ENCODE measurements at places on chromosomes 7 and 10. TPM values are rescaled to one million over a fixed set of nuclear protein-coding genes. Genes with fewer than 3 reads are reported as not detected.

DNA sequence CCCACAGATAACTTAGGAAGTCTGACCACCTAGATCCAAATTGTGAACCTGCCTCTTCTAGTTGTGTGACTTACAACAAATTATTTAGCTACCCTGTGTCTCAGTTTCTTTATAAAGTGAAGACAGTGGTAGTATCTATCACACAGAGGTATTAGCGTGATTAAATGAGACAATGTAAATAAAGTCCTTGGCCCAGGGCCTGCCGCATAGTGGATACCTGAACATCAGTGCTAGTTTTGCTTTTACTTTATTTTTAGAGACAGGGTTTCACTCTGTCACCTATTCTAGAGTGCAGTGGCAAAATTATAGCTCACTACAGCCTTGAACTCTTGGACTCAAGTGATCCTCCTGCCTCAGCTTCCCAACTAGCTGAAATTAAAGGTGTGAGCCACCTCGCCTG lies 177.1 kb downstream of the CDK14 start:
- no peak for DNase-seq

GRCh38 chr7:64666663-64667050 lies 724 bp downstream of the ZNF107 start:
- DNase-seq: no peak

DNA sequence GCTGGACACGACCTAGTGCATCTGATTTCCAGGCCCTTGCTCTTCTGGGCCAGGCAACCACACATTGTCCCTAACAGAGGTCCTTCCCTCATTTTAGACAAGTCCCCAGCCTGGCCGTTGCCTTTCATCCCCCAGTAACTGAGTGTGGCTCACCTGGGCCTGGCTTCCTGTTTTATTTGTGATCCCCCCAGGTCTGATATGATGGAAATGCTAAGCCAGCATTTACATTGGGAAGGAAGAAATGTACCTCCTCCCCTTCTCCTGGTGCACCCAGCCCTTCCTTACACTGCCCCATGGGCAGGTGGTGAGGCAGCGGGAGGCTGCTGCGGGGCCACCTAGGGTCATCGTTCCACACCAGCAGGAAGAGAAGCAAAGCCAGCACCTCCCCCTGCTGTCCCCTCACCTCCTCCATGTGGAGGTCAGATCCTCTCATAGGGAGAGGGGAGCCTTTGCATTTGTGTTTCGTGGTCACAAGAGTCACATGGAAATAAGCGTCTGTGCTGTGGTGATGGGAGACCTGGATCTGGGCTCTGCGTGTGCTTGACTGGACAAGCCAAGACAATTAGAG lies 108.8 kb downstream of the GLRX3 start:
- DNase-seq: no peak

DNA sequence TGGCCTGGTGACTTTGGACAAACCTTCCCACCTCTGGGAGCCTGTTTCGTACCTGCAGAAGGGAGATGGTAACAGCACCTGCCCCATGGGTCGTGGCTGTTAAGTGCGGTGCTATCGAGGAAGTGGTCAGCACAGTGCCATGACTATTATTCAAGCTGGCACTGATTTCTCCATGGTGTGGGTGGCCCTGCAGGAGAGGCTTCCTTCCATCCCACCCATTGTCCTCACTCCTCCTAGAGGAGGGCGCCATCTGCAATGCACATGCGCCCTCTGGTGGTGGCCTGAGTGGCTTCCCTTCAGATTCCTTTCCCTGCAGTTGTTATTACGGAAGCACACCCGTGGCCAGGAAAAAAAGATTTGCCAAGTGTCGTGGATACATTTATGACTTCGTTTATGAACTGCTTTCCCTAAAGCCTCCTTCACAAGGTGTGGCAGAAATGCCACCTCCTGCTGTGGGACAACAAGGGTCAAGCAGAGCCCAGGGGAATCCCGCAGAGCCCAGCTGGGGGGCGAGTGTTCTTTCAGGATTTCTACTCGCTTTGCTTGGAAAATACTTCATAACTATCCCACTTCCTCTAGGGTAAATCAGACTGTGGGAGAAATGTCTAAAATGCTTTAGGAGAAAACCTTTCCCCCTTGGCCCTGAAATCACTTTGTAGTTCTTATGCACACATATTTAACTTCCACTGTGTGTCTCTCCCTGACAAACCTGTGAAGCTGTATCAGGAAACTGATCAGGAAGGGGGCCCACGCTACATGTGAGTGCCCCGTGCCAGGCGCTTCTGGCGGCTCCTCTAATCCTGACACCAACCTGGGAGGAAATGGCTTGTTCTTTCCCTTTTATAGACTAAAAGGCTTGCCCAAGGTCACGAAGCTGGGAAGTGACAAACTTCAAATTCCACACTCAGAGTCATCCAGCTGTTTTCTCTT lies 98.0 kb upstream of the ANLN start:
- DNase-seq: peak; percentile 88

GRCh38 chr7:143455942-143456341 lies 12.7 kb downstream of the TAS2R60 start:
- DNase-seq: no peak

DNA sequence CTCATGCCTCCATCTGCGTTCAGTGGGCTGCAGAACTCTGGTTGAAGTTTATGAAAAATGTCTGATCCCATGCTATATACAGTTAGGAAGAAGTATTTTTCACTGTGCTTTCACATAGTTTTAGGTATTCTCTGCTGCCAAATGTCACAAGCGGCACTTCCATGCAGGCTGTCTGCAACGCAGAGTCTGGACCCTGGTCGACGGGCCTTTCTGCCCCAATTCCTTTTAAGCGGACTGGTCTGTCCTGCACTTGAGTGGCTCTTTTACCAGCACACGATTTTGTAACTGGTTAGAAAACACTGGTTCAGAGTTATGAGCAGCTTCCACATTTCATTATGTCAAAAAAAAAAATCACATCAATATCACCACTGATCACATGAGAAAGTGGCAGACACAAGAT lies 143.0 kb downstream of the DIP2C start:
- DNase-seq: no peak

- DNase-seq: no peak
These were observed 137.3 kb downstream of the ANLN start for GRCh38 chr7:36526863-36527548.

GRCh38 chr10:21570761-21571521 lies 36.9 kb downstream of the MLLT10 start:
- no peak for DNase-seq

DNA sequence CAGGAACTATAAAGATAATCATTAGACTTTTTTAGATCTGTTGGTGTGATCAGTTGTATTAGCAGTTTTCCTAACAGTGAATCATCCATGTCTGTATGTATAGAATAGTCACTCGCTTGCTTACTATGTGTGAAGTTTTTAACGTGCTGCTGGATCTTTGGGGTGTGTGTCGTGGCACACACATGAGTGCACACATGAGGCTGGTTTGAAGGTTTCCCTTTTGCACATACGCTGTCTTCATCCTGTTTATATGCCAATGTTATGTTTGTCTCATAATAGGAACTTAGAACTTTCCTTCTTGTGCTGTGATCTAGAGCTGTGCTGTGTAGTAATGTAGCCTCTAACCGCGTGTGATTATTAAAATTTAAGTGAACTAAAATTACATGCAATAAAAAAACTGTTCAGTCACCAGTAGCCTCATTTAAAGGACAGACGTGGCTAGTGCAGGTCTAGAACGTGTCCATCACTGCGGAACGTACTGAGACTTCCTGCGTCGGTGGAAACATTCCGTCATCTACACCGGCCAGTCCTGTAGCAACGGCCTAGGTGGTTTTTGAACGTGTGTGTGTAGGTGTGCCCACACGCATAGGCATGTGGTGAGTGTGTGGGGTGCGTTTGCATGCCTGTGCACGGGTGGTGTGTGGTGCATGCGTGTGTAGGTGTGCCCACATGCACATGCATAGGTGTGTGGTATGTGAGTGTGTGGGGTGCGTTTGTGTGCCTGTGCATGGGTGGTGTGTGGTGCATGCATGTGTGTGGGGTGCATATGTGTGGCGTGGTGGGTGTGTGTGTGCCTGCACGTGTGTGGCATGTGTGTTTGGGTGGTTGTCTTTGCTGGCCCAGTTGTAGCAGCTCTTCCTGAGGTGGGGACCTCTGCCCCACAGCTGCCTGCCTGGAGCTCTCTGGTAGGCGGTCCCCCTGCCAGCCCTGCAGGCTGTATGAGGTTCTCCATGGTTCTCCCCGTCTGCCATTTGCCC lies 56.6 kb downstream of the INPP5A start:
- DNase-seq: no peak

GRCh38 chr10:36021096-36021495 lies 379.0 kb upstream of the FZD8 start:
- DNase-seq: no peak

- no peak for DNase-seq
These were observed 304.5 kb upstream of the FZD8 start for GRCh38 chr10:35946556-35946955.

- no peak for DNase-seq
These were observed 10.1 kb upstream of the CELF2 start for GRCh38 chr10:11007476-11008020.

DNA sequence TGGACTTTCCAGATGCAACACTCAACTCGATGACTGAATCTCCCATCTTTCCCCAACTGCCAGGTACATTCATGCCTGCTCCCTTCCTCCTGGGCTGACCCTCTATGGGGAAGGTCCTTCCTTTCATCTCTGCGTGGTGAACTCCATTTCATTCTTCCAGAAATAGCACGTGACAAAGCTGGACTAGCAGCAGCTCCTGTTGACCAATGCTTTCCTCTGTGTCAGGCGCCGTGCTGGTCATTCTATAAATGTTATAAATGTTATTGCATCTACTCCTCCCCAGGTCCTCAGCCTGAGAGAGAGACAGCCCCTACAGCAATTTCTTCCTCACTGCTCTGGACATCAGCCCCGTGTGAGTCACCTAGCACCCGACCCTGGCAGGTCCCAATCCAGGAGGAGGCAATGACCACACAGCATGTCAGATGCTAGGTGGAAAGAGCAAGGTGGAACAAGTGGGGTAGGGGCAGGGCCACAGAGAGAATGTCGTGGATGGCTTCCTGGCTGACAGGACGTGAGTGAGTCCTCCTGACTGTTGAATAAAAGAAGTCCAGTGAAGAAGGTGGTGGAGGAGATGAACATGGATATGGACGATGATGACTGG lies 178.1 kb downstream of the ADAM12 start:
- DNase-seq: no peak

DNA sequence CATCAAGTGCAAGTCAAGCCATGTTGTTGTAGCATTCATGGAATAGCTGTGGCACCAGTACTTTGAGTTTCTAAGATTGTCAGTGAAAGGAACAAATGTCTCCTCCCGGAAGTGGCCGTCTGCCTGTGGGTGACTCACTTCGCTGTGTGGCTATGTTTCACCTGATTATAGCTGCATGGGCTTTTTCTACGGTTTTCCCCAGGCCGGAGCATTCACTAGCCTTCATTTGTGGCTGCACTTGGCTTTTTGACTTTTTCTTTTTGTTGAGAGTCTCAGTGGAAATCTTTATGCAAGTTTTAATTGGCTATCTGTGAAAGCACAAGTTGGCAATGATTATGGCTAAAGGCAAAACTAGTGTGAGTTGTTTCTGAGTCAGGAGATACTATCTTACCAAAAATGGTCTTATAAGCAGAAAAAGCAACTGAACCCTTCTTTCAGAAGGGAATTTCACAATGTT lies 35.0 kb downstream of the SRI start:
- no peak for DNase-seq

DNA sequence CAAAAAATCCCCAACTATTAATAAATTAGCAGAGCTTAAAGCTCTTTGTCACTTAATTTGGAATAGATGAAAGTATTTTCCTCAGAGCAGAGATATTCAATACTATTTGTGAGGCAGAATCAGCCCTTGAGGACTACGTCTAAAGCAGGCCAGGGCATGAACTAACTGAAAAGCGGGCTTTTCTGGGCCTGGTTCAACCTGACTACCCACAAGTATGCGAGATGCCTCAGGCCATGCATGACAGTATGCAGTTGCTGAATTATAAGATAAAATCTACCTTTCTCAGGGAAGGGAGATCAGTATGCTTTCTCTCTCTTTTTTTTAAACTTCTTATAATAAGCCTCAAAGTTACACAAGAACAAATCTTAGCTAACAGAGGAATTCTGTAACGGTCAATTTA lies 20.1 kb downstream of the TMEM168 start:
- no peak for DNase-seq

DNA sequence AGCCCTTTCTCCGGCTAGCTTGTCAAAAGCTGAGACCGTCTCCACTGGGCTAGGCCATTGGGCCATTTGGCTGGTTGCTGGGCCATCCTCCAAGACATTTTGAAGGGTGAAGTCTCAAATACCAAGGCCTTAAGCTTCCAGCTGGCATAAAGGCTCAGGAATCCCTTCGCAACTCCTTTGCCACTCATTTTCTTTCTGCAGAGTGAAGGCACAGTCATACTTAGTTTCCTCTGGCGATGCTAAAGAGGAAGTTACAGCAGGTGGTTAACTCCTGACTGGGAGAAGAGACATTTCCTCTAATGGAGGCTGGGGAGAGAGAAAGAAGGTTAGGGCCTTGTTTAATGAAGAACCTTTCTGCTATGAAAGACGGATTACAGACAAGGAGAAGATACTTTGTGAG lies 4.8 kb upstream of the REPIN1 start:
- DNase-seq: no peak

- no peak for DNase-seq
These were observed 47.3 kb upstream of the TMEM26 start for GRCh38 chr10:61500460-61500859.

GRCh38 chr7:101733713-101734475 lies 83.5 kb upstream of the CUX1 start:
- peak; percentile 70 for DNase-seq

- no peak for DNase-seq
These were observed 50.1 kb downstream of the IPMK start for GRCh38 chr10:58217612-58218011.

- peak; percentile 58 for DNase-seq
These were observed 56.2 kb upstream of the TM9SF3 start for GRCh38 chr10:96642973-96643372.

- no peak for DNase-seq
These were observed 222.7 kb upstream of the MGMT start for GRCh38 chr10:129244298-129244697.

DNA sequence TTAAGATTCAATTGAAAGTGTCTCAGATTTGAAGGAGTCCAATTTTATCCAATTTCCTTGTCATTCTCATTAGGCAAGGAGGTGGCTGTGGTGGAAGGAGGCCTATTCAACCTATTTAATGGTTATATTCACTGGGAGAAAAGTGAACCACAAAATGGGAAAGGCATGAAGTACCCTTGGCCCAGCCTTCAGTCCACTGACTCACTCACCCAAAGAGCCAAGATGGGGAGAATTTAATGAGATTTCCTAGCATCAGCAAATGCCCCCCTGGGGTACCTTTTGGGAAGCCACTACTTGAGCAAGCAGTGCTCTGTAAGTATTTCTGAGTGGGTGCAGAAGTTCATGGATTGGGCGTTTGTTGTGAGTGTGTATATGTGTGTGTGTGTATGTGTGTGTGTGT lies 144.1 kb downstream of the NRP1 start:
- DNase-seq: no peak

The VWA2 gene
- not detected for total RNA-seq

The AVPI1 gene
- 7.2 TPM for total RNA-seq

The PPP1R17 gene
- 0.29 TPM for total RNA-seq

The PGAM2 gene
- total RNA-seq: 300 TPM

The CLEC2L gene
- not detected for total RNA-seq

The SMO gene
- 4.0 TPM for total RNA-seq

The MKX gene
- total RNA-seq: 0.25 TPM

The LSM8 gene
- 20.3 TPM for total RNA-seq

The VIPR2 gene
- total RNA-seq: 16.7 TPM

The TAS2R16 gene
- not detected for total RNA-seq
